ENCODE measurements at places on chromosomes 11 and 22. TPM values are rescaled to one million over a fixed set of nuclear protein-coding genes. Genes with fewer than 3 reads are reported as not detected.
A peak's percentile ranks its signal among the peaks of the same experiment; 100 is the strongest.

DNA sequence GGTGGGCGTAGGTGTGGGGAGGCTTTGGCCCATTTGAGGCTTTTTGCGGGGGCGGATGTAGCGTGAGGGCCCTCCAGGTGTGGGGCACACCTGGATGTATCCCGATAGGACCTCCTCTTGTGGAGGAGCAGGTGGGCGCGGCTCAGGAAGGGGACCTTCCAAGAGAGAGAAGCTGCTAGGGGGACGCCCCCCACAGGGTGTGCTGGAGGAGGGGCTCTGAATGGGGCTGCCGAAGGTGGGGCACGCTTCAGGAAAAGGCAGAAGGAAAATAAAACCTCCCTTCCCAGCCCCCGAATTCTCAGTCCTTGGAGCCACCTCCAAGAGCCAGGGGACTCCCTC is 621 bp downstream of the SGSM1 start:
- DNase-seq, result no peak

DNA sequence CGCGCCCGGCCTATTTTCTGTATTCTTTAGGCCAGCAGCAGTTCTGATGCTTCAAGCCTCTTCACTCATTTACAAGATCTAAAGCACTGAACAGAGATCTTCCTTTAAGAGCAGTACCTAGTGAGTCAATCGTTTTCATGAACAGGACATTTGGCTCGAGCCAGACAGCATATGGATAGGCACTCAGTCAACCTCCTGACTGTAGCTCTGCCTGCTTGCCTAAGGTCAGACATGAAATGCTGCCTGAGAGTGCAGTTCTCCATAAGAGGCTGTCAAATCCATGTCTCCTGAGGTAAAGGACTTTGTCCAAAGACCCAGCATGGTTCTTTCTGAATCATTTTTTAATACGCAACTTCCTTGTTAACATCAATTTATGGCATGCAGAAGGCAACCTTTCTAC is 941.2 kb downstream of the DLG2 start:
- no peak for DNase-seq

DNA sequence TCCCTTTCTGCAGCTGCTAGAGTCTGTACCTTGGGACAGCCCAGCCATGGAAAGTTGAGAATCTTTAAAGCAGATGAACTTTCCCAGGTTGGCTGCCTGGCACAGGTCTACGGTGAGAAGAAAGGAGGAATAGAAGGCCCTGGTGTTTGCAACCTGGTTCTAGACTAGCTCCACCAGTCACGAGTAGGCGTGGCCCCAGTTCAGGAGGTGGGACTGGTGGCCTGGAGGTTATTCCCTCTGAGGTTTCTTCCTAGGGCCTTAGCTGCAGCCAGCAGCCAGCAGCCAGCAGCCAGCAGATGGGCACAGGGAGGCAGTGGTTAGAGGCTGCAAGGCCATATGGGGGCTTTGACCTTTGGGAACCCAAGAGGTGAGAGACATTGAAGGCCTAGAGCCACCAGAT is 40.9 kb downstream of the PRDM11 start:
- DNase-seq, result no peak

The LYVE1 gene
- 0.27 TPM for total RNA-seq

The TREH gene
- total RNA-seq, result not detected

The FOLH1 gene
- total RNA-seq, result 0.29 TPM

The TRIM66 gene
- 6.6 TPM for total RNA-seq

DNA sequence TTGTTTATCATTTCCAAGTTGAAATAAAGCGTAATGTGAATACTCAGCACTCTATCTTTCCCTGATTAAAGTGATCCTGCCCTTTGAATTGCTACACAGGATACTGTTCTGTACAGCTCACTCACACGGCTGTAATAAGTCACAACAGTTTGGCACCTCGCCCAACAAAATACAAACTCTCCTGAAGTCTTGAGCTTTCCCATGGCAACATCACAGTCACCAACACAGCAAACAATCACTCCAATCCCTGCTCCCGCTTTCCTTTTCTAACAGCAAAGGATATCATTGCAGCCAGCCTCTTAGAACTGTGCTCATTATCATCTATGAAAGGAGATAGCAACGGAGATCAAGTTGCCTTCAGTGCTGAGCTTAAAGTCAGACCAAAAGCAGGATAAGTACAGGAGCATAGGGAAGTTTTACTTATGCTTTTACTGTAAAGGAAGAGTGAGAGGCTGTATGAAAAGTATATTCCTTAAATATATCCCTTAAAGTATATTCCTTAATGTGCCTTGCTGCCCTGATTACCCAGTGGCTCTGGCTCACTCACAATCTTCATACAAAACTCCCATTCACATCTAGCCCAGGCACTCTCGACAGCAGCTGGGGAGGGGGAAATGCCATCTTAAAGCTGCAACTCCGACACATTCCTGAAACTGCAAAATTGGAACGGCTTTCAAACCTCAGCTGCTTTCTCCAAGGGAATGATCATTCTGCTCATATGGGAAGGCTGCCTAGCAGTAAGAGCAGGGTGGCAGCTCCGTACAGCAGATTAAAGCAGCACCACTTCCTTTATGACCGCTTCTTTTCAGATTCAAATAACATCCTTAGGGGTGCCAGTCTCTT is 35.8 kb downstream of the MAML2 start:
- peak; percentile 99 for DNase-seq

The TPBGL gene
- total RNA-seq, result not detected

Measured in kidney epithelial cell (primary cell).